Naive thymus-derived CD4-positive, alpha-beta T cell (primary cell): ENCODE measurements at places on chromosomes 5 and 9.
A peak's percentile ranks its signal among the peaks of the same experiment; 100 is the strongest.

GRCh38 chr9:135198586-135199285 is 111.3 kb downstream of the OLFM1 start:
- H3K4me3 ChIP-seq: no peak overlapping the region
- no peaks in the 10 kb centered on the region for H3K27me3 ChIP-seq
- no peak for DNase-seq
- no peaks in the 10 kb centered on the region for H3K36me3 ChIP-seq

DNA sequence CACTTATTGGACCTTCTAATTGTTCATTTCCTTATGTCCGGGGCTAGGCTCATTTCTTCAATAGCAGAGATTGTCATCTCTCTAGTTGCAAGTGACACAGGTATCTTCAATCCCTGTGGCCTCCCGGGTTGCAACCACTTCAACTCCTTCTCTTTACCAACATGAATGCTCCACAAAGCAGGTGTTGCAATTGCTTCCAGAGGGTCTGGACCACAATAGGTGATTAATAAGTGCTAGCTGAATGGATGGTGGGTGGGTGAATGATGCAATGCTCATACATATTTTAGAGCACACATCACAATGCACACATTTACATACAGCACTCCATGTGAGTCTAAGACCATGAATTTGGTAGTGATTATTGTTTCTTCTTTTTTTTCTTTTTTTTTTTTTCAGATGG is 2.6 kb downstream of the CEMIP2 start:
- peak overlapping the region; percentile 8 for H3K4me3 ChIP-seq
- no peaks in the 10 kb centered on the region for H3K27me3 ChIP-seq
- peaks cover 36% of the 10 kb centered on the region for H3K4me1 ChIP-seq
- H3K36me3 ChIP-seq: no peaks in the 10 kb centered on the region
- no peak for DNase-seq

DNA sequence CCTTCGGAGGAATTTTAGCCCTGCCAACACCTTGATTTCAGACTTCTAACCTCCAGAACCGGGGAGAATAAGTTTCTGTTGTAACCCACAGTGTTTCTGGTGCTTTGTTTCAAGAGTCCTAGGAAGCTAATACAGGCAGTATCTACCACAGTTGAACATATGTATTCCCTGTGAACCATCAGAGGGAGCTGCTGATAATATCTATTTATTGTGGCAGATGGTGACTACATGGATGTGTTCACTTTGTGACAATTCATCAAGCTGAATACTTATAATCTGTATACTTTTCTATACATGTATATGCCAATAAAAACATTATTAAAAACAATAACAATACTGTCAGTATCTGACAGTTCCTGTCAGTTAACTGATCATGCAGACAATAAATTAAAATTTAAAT is 137.2 kb upstream of the GNA14 start:
- H3K36me3 ChIP-seq: no peaks in the 10 kb centered on the region
- DNase-seq: no peak
- H3K27ac ChIP-seq: no peak overlapping the region
- H3K4me1 ChIP-seq: peaks cover 6% of the 10 kb centered on the region

GRCh38 chr5:42995360-42995751 is 44.8 kb downstream of the ANXA2R start:
- H3K4me1 ChIP-seq: peaks cover 16% of the 10 kb centered on the region
- H3K4me3 ChIP-seq: peak overlapping the region; percentile 84
- DNase-seq: no peak
- H3K27me3 ChIP-seq: no peaks in the 10 kb centered on the region

- DNase-seq: peak; percentile 62
- no peak overlapping the region for H3K4me3 ChIP-seq
- H3K4me1 ChIP-seq: no peaks in the 10 kb centered on the region
- no peaks in the 10 kb centered on the region for H3K27me3 ChIP-seq
- no peak overlapping the region for H3K27ac ChIP-seq
These were observed 49.9 kb upstream of the GARNL3 start for GRCh38 chr9:127214421-127215267.

GRCh38 chr9:108241384-108242073 is 614.3 kb downstream of the ACTL7B start:
- no peak for DNase-seq
- H3K36me3 ChIP-seq: no peaks in the 10 kb centered on the region
- no peaks in the 10 kb centered on the region for H3K27me3 ChIP-seq

GRCh38 chr9:117435630-117436261 is 20.9 kb upstream of the ASTN2 start:
- no peaks in the 10 kb centered on the region for H3K4me1 ChIP-seq
- no peak overlapping the region for H3K4me3 ChIP-seq

DNA sequence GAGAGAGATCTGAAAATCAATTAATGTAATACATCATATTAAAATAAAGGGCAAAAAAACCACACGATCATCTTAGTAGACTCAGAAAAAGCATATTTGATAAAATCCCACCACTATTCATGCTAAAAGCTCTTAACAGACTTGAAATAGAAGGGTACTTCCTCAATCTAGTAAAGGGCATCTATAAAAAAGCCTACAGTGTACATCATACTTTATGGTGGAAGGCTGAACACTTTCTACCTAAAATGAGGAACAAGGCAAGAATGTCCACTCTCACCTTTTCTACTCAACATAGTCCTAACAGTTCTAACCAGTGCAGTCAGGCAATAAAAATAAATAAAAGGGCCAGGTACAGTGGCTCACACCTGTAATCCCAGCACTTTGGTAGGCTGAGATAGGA is 38.9 kb downstream of the POLK start:
- no peaks in the 10 kb centered on the region for H3K27me3 ChIP-seq
- H3K36me3 ChIP-seq: peaks cover 9% of the 10 kb centered on the region
- H3K4me1 ChIP-seq: no peaks in the 10 kb centered on the region
- no peak for DNase-seq

GRCh38 chr5:1320436-1321344 is 24.2 kb downstream of the CLPTM1L start:
- peaks cover 80% of the 10 kb centered on the region for H3K36me3 ChIP-seq
- H3K4me3 ChIP-seq: no peak overlapping the region
- H3K27ac ChIP-seq: no peak overlapping the region
- H3K27me3 ChIP-seq: no peaks in the 10 kb centered on the region
- peaks cover 17% of the 10 kb centered on the region for H3K4me1 ChIP-seq

DNA sequence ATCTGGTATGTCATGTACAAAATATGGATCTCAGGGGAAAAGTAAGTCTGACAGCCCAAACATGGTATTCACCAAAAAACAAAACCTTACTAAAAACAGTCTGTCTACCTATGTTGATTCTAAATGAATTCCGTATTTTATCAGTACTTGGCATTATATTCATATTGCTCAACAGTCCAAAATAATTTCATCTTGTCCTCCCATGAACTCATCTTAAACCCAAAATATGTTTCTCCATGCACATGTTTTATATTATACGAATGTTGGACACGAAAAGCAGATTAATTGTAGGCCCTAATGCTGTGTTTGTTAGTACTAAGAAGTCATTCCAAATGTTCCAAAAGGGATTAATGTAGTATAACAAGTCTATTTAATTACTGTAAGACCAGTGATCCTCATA is 20.1 kb downstream of the NFIB start:
- H3K27me3 ChIP-seq: no peaks in the 10 kb centered on the region
- no peaks in the 10 kb centered on the region for H3K4me1 ChIP-seq
- H3K27ac ChIP-seq: no peak overlapping the region
- H3K4me3 ChIP-seq: no peak overlapping the region
- no peak for DNase-seq

DNA sequence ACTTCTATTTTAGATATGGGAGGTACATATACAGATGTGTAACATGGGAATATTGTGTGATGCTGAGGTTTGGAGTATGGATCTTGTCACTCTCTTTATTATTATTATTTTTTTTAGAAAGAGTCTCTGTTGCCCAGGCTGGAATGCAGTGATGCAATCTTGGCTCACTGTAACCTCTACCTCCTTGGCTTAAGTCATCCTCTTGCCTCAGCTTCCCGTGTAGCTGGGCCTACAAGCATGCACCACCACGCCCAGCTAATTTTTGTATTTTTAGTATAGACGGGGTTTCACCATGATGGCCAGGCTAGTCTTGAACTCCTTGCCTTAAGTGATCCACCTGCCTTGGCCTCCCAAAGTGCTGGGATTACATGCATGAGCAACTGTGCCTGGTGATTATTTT is 138.4 kb upstream of the SLC28A3 start:
- H3K36me3 ChIP-seq: no peaks in the 10 kb centered on the region
- H3K4me1 ChIP-seq: no peaks in the 10 kb centered on the region
- H3K27ac ChIP-seq: no peak overlapping the region
- H3K4me3 ChIP-seq: no peak overlapping the region

DNA sequence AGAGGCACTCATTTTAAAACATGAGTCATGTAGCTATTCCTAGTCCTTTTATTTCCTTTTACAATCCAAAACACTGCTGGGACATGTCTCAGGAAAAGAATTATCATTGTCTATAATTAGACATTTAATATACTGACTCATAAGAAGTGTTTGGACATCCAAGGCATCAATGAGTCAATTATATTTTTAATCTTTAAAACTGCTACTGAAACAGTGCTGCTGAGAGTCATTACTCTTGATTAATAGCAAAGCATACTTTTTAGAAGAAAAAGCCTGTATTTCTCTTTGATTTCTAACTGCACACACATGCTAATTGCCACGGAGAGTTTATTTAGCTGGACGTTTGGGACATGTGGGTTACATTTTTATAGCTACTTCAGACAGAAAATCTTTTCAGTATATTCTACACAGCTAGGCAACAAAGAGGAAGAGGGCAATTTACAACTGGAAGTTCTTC is 1249.0 kb upstream of the CDH18 start:
- no peaks in the 10 kb centered on the region for H3K36me3 ChIP-seq
- H3K27ac ChIP-seq: no peak overlapping the region
- H3K27me3 ChIP-seq: no peaks in the 10 kb centered on the region
- no peak for DNase-seq
- H3K4me1 ChIP-seq: no peaks in the 10 kb centered on the region
